ENCODE measurements at places on chromosomes 16 and 17. TPM values are rescaled to one million over a fixed set of nuclear protein-coding genes. Genes with fewer than 3 reads are reported as not detected.

The CD300E gene
- not detected for polyA plus RNA-seq

The USP32 gene
- polyA plus RNA-seq = 46.6 TPM

The KLHL10 gene
- not detected for polyA plus RNA-seq

The B3GNT9 gene
- polyA plus RNA-seq = 11.1 TPM

The CIITA gene
- polyA plus RNA-seq = 2.1 TPM

Data from spinal cord (tissue), 10 donors.